Breast epithelium (tissue), 4 donors: ENCODE measurements at places on chromosomes 6 and 20.

GRCh38 chr6:105588123-105588710 lies 185.3 kb upstream of the PREP start:
- no peak overlapping the region for H3K27ac ChIP-seq
- H3K27me3 ChIP-seq: no peaks in the 10 kb centered on the region
- no peaks in the 10 kb centered on the region for H3K4me1 ChIP-seq

GRCh38 chr6:29653452-29654038 lies 3.3 kb upstream of the MOG start:
- no peaks in the 10 kb centered on the region for H3K36me3 ChIP-seq
- H3K4me1 ChIP-seq: no peaks in the 10 kb centered on the region
- no peaks in the 10 kb centered on the region for H3K27me3 ChIP-seq
- no peak for DNase-seq

- no peak for DNase-seq
- no peaks in the 10 kb centered on the region for H3K27me3 ChIP-seq
- no peaks in the 10 kb centered on the region for H3K4me1 ChIP-seq
Observed at GRCh38 chr20:61640131-61640870, 388.2 kb downstream of the CDH4 start.

GRCh38 chr6:22783931-22784330 lies 214.6 kb downstream of the HDGFL1 start:
- H3K36me3 ChIP-seq: no peaks in the 10 kb centered on the region
- no peaks in the 10 kb centered on the region for H3K27me3 ChIP-seq
- H3K4me3 ChIP-seq: no peak overlapping the region
- no peak overlapping the region for H3K27ac ChIP-seq
- H3K4me1 ChIP-seq: no peaks in the 10 kb centered on the region
- DNase-seq: no peak

DNA sequence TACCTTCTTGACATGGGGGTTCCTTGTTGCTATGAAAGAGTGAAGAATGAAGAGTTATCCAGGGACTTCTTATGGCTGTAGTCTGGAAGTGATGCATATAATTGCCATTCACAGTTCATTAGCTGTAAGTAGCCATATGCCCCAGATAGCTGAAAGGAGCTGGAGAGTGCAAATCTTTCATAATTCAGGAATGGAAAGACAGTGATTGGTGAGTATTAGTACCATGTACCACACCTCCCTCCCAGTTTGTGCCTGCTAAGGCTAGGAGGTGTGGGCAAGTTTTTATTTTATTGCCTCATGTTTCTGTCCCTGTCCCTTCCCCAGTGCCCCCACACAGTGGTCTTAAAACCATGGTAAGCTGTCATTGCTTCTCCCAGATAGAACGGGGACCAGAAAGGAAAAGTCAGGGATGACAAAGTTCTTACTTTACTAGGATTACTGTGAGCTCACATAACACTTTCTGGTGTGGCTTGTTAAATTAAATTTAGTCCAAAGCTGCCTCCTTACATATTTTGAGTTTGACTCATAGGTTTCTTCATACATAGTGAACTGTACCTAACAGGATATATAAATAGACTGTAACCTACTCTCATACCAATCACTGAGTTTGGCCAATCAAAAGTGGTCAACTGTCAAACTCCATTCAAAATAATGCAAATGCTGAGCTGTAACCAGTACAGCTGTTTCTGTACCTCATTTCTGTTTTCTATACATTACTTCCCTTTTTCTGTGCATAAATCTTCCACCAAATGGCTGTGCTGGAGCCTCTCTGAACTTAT lies 119.4 kb downstream of the RFPL4B start:
- no peak overlapping the region for H3K4me3 ChIP-seq
- no peaks in the 10 kb centered on the region for H3K4me1 ChIP-seq
- H3K36me3 ChIP-seq: no peaks in the 10 kb centered on the region

DNA sequence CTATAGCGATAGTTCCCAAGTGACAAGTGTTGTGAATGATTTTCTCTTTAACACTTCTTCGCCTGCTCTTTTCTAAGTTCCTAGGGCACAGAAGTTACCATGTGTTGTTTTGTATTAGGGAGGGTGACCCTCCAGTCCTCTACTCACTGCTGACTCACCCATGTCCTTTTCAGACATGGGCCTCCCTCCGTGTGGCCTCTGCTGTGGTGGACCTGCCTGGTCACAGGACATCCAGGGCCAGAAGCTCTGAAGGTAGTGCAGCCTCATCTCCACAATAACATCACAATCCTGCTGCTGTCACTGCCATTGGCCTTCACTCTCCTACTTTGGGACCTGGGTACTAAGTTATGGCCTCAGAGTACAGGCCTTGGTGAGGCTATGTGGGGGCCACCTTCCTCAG lies 87.1 kb upstream of the TNFAIP3 start:
- H3K27me3 ChIP-seq: no peaks in the 10 kb centered on the region
- no peak for DNase-seq
- no peak overlapping the region for H3K4me3 ChIP-seq

- H3K27me3 ChIP-seq: no peaks in the 10 kb centered on the region
- H3K4me1 ChIP-seq: no peaks in the 10 kb centered on the region
- DNase-seq: no peak
- H3K4me3 ChIP-seq: no peak overlapping the region
- H3K27ac ChIP-seq: no peak overlapping the region
Observed at GRCh38 chr20:3738111-3739053, 5.9 kb downstream of the HSPA12B start.

- DNase-seq: no peak
- no peaks in the 10 kb centered on the region for H3K36me3 ChIP-seq
- H3K27ac ChIP-seq: no peak overlapping the region
Observed at GRCh38 chr6:11273406-11274065, 41.1 kb upstream of the NEDD9 start.

GRCh38 chr6:87250019-87250418 lies 72.4 kb upstream of the SMIM8 start:
- no peak overlapping the region for H3K4me3 ChIP-seq
- H3K36me3 ChIP-seq: no peaks in the 10 kb centered on the region
- no peaks in the 10 kb centered on the region for H3K27me3 ChIP-seq
- DNase-seq: no peak
- no peaks in the 10 kb centered on the region for H3K4me1 ChIP-seq

- H3K4me1 ChIP-seq: no peaks in the 10 kb centered on the region
- no peak overlapping the region for H3K4me3 ChIP-seq
- no peaks in the 10 kb centered on the region for H3K36me3 ChIP-seq
- H3K27me3 ChIP-seq: no peaks in the 10 kb centered on the region
Observed at GRCh38 chr6:16582446-16583143, 178.7 kb downstream of the ATXN1 start.

DNA sequence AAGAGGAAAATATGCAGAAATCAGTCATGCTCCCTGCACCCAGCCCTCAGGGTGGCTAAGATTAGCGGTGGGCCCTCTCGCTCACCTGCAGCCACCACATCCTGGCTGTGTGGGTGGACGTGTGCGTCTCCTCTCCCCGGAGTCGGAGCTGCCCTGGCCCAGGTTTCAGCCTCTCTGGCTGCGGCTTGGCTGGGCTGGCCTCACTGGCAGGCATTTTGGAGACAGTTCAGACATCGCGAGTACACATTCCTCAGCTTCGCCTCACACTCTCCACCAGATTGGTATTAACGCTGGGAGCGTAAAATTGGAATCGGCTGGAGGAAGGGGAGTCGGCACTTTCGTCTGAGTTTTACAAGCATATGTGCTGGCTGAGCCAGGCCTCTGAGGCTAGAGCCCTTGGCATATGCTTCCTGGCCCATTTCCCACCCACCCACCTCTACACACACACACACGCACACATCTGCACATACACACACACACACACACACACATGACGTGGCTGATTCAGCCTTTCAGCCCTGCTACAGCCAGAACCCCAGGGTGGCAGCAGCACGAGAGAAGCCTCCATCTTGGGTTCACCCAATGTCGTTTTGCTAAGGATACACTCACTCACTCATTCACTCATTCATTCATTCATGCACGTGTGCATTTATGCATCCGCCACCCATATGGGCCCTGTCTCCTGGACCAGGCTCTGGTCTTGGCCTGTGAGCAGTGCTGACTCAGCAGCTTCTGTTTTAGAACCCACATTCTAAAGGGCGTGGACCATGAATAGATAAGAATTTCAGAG lies 42.9 kb downstream of the BCAS4 start:
- H3K36me3 ChIP-seq: no peaks in the 10 kb centered on the region
- no peak overlapping the region for H3K4me3 ChIP-seq
- no peaks in the 10 kb centered on the region for H3K4me1 ChIP-seq
- DNase-seq: no peak
- H3K27ac ChIP-seq: peak overlapping the region; percentile 80
